Gastrocnemius medialis (tissue), 4 donors: ENCODE measurements at places on chromosomes 5 and 9. TPM values are rescaled to one million over a fixed set of nuclear protein-coding genes. Genes with fewer than 3 reads are reported as not detected.

- no peak for DNase-seq
Observed at GRCh38 chr5:122704247-122705036, 70.4 kb upstream of the SNX2 start.

- DNase-seq = no peak
Observed at GRCh38 chr5:17229313-17229712, 11.9 kb downstream of the BASP1 start.

- DNase-seq = no peak
Observed at GRCh38 chr5:124860291-124860655, 113.8 kb upstream of the ZNF608 start.

DNA sequence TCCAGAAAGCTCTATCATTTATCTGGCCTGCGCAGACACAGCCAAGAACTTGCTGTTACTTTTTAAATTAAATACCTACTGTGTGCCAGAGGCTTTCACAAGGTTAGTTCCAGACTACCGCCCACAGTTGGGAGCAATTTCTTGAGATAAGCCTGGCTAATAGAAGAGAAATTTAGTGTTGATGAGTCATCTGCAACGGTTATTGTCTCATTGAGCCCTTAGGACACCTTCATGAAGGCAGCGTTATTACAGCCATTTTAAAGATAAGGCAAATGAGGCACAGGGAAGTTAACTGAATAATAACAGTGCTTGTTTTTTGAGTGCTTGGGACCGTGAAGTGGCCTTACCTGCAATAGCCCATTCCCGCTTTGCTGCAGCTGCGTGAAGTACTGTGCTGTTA lies 292.9 kb upstream of the MSX2 start:
- no peak for DNase-seq

DNA sequence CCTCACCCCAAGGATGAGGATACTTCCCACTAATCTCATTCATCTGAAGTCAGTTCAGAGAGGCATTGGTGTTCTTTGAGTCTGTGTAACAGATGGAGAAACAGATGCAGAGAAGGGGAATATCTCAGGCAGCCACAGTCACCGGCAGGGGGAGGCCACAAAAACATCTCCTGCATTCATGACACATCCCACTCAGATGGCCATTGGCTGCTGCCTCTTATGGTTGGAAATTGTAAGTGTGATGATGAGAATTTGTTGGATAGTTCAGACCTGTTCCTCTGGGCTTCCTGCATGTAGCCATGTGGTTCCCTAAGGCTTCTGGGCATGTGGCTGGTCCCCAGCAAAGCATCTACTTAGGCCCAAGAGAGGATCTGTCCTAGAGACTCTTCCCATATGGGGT lies 45.9 kb upstream of the GABRP start:
- DNase-seq = no peak

- DNase-seq = peak; percentile 74
Observed at GRCh38 chr9:5450359-5451091, at the start of gene CD274. Gene CD274 (plus strand): TSS chr9:5450542. CDS start chr9:5456114, 5,572 bp downstream.

- DNase-seq = no peak
Observed at GRCh38 chr5:101153526-101153925, 250.4 kb upstream of the ST8SIA4 start.

GRCh38 chr9:136723362-136723976 lies 11.1 kb downstream of the DIPK1B start:
- DNase-seq = no peak

GRCh38 chr5:71922584-71923106 lies 184.6 kb upstream of the MAP1B start:
- DNase-seq = no peak

DNA sequence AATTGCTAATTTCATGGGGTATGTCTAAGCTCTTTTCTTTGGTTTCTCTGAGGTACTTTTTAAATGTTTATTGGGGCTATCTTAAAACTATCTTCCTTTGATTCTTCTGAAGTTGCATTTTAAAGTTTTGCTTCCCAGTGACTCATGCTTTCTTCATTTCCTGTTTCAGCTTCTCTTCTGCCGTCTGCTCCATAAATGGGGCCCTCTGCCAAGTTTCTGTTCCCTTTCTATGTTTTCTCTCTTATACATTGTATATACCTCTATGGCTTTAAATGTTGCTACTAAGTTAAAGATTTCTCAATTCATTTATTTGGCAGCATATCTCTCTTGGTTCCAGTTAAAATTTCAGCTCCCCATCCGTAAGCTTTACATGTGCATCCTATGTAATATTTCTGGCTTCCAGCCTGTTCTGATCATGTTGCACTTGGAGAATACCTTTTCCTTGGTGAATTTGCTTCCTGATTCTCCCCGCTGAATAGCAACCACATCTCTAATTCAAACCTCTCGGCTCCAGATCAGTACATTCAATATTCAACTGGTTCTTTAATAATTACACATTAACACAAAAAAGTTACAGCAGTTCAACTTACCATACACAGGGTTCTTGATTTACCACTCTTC lies 125.3 kb downstream of the ST8SIA4 start:
- DNase-seq = no peak

Gene DOK3
- 5.1 TPM for total RNA-seq

GRCh38 chr9:37421914-37422288 lies 595 bp upstream of the GRHPR start:
- DNase-seq = no peak

GRCh38 chr5:81631124-81631523 lies 119.8 kb downstream of the SSBP2 start:
- DNase-seq = no peak

GRCh38 chr9:98289614-98290201 lies 34.3 kb upstream of the TBC1D2 start:
- DNase-seq = no peak

DNA sequence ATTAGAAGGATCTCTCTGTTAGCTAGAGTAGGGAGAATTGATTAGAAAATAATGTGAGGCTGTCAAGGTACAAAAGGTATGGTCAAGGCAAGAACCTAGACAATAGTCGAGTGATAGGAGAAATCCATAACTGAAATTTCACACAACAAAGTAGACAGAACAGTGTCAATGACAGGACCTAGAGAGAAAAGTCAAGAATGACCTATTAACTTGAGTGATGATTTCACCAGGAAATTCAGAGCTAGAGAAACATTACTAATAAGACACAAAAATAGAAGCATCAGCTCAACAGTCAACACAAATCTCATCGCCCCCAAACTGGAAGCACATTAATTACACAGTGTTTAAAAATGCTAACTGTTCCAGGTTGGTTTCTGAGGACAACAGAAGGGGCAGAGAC lies 532.4 kb downstream of the CDH10 start:
- no peak for DNase-seq
